ENCODE measurements at places on chromosomes 7 and 10.

- DNase-seq: no peak
Observed at GRCh38 chr10:1180836-1181235, 124.7 kb downstream of the WDR37 start.

DNA sequence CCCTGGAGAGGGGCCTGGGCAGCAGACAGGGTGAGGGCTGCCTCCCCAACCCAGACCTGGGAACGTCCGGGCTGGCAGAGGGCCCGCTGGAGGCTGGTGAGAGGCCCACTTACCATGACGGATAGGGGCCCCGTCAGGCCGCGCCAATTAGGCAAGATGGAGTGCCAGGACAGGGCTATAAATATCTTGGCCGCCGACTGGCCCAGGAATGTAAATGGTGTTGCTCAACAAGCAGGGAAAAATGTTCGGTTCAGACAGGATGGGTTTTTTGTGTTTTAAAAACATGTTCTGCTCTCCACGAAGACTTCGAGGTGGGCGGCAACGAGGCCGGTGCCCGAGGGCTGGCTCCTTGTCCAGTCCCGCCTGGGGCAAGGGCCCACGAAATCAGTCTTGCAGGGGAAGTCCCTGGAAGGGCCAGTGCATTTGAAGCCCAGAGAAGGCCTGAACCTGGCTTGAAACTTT lies 35.8 kb upstream of the ELN start:
- no peak for DNase-seq

- DNase-seq: no peak
Observed at GRCh38 chr10:8051109-8051821, 3.2 kb upstream of the GATA3 start.

DNA sequence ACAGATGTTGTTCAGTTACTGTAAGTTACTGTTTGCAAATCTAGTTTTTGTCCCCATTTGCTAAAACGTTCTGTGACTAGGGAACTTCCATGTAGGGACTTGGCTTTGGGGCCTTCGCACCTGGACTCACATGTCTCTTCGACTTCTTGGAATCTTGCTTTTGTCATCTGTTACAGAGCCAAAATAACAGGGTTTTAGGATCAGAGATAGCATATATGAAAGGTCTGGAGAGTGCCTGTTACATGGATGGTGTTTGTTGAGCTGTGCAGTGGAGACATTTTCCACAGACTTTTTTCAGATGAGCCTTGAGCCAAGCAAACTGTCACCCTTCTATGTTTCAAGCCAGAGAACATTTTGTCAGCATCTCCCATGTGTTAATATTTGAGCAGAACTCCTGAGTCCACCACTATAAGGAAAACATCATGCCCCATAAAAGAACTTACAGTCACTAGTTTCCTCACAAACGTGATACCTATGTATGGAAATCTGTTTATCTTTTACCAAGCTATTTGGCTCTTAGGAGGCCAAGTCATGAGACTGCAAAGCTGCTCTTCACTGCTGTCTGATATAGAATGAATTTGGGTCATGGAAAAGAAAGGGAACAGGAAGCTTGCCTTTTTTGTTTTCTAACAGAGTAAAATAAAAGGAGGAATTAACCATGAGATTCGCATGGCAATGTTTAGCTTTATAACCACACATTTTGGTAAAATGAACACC lies 818.6 kb upstream of the IGFBP3 start:
- DNase-seq: no peak

GRCh38 chr10:87837445-87837844 lies 19.4 kb upstream of the ATAD1 start:
- no peak for DNase-seq

DNA sequence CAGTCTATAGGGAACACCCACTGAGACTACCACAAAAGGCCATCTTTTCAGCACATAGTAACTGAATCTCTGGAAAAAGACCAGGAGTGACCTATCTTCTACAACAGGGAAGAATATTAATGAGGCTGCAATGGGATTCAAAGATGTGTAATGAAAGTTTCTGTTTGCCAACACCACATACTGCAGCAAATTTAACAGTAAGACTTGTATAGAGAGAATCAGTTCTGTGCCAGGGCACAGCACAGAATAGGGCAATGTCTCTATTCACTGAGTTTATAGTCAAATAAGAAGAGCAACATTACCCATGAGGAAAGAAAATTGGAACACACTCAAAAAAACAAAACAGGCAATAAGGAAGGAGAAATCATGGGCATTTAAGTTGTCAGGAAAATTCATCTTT lies 91.4 kb upstream of the PTN start:
- DNase-seq: no peak

GRCh38 chr7:111242141-111242755 lies 151.3 kb downstream of the LRRN3 start:
- DNase-seq: no peak

- DNase-seq: no peak
Observed at GRCh38 chr7:110386913-110387312, 704.0 kb upstream of the LRRN3 start.

DNA sequence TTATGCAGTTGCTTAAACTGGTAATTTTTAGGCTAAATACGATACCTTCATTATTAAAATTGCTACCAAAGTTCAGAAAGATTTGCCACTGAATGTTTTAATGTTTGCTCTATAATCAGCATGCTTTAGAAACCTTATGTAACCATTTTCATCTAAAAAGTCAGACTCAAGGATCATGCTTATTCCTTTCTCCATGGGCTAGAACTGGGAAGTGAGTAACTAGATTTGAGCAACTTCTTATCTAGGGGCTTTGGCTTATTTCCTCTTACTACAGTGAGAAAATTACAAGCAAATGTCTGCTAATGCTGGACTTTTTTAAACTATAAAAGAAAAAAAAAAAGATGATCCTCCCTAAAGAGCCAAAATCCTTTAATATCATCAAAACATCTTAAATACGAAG lies 215.9 kb downstream of the CRPPA start:
- DNase-seq: no peak

- DNase-seq: no peak
Observed at GRCh38 chr10:128912568-128913311, 554.3 kb upstream of the MGMT start.

GRCh38 chr10:51789903-51790302 lies 90.5 kb upstream of the CSTF2T start:
- DNase-seq: no peak

- DNase-seq: no peak
Observed at GRCh38 chr7:119482671-119483070, 790.3 kb upstream of the KCND2 start.

GRCh38 chr10:47378183-47378510 lies 5.9 kb downstream of the ZNF488 start:
- no peak for DNase-seq

- DNase-seq: peak; percentile 9
Observed at GRCh38 chr7:1342090-1342640, 109.5 kb downstream of the UNCX start.

DNA sequence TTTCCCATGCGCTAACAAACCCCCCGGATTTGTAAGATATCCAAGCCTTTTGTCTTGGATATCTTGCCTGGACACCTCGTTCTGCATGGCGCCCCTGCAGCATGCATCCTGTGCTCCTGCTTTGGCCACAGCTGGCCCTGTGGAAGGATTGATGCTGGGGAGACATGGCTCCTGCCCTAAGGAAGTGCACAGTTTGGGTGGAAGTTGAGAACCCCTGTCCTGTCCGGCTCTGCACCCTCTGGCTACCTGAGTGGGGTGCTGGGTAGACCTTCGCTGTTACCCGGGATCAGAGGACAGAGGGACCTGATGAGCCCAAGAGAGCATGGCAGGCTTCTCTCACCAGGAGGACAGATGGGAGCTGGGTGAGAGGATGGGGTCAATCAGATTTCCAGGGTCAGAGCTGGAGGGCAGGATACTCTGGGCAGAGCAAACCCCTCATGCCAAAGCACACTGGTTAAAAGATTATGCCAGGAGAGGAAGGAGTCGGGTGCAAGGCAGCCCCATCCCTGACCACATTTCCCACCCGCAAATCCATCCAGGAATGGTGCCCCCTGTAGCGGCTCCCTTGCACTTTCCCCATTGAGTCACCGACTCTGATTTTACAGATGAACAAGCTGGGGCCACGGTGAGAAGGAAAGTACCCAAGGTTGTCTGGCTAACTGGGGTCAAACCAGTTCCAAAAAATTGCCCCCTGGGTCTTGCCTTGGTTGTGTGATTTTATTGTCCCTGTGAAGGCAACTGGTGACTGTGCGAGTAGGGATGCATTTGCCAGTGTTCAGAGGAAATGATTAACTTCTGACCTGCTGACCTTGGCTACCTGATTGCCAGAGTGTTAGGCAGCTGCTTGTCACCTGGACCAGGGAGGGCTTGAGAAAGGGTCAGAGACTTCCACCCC lies 290.1 kb upstream of the ZMIZ1 start:
- DNase-seq: no peak

DNA sequence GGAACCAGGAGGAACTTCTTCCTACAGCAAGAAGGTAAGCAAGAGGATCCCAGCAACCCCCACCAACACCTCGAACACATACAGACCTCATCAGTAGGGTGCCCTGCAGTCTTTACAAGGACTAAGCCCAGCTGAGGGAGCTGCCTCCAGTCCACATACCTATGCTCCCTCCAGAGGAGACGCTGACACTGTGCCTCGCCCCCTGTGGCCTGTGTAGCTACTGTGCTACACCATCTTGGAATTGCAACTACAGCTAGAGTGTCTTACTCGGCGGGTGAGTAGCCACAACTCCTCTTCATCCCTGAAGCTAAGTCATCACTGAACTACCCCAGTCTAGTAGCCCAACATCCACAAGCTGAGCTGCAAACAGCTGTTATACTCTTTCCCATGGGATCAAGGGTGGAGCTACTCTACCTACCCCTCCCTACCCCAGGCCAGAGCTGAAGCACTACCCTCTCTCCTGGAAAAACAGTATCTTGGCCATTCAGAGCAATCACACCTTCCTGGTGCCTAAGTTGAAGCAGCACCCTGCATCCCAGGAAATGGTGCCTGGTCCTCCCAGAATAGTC lies 42.2 kb upstream of the CAMK2B start:
- no peak for DNase-seq

DNA sequence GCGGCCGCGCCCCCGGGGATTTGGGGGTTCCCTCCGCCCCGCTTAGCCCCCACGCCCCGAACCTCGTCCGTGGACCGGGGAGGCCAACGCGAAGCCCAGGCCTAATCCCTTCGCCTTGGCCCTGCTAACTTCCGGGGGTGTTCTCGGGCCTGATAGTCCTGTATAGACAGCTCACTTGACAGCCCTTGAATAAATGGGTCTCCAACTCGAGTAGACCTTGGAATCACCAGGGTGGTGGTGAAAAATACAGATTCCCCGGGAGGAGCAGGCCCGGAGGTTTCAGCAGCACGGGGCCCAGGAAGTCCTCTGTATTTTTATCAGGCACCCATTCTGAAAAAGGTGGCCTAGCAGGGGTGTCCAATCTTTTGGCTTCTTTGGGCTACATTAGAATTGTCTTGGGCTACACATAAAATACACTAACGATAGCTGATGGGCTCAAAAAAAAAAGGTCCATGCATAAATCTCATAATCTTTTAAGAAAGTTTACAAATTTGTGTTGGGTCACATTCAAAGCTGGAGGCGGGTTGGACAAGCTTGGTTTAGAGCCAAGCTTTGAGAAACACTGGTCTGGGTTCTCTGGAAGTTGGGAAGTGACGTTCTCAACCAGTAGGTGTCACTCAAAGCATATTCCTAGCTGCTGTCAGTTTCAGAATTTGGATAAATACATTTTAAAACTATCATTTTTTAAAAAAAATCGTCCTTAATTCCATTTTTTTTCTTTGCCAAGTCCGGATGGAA lies 221.7 kb downstream of the PHTF2 start:
- DNase-seq: no peak

DNA sequence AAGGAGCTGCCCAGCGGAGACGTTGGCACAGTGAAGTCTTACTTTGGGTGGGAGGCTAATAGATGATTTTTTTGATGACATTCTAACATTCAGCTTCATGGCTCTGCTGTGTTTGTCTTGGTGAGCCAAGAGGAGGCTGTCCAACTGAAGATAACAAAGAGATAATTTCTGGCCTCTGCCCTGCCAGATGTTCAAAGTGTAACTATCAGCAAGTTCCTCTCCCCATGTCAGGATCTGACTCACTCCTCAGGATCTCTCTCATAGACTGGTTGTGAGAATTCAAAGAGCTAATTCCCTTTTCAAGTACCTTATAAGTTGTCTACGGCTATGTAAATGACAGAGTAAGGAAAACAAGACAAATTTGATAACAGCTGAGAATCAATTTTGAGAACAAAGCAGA lies 1340.9 kb downstream of the XPNPEP1 start:
- DNase-seq: no peak

DNA sequence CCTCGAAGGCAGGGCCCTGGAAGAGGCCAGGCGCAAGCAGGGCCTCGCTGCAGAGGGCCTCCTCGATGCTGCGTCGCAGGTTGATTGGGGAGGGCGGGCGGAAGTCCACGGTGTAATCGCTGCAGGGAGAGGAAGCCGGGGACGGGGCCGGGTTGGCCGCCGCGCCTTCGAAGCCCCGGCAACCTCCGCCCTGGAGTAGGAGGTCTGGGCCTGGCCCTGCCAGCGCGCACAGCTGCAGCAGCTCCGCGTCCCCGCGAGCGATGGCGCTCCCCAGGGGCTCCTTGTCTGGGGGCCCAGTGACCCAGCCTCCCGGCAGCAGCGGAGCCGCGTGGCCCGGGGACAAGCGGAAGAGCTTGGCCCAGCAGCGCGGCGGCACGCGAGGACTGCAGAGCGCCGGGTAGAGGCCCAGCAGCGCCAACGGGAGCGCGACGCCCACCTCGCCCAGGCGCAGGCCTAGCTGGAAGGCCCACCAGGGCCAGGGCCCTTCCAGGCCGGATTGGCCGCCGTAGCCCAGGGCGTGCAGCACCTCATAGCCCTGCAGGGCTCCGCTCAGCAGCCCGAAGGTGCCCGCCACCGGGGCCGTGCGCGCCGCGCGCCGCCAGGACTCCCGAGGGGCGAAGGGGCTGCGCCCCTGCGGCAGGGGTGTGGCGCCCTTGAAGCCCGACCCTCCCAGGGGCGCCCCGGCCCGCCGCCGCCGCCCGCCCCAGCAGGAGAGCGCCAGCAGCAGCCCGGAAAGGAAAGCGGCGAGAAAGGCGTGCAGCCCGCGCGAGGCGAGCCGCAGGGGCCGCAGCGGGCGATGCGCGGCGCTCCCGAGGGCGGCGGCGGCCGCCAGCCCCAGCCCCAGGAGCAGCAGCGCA lies 7.8 kb upstream of the RBM28 start:
- DNase-seq: peak; percentile 30

DNA sequence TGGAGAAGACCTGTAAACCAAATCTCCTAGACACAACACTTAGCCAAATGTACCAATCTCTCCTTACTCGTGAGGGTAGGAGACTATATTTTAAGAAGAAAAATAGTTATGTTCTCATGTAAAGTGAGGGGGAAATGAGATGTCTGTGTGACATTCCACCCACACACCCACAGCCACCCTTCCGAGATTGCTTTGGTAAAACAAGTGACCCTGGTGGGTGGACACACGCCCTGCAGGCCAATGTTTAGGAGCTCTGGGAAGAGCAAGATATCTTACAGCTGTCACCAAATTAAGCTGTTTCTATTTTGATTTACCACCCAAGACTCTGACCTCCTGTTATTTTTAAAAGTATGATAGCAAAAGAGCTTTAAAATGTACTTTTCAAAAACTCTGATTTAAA lies 147.2 kb upstream of the PFKP start:
- DNase-seq: no peak

DNA sequence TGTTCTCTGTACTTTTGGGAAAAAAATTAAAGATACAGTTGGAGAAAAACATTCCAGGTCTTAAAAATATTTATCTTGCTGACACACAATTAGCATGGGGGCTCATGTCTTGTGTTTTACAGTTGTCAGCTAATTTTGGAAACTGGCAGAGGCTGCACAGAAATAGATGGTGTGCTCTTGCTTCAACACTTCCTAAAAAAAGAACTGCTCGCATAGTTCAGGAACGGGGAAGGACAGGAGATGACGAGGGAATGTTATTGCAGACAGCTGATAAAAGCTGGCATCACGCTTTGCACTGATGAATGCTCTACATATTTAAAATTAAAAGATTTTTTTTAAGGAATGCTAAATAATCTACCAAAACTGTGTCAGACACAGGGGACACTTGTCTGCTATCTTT lies 103.5 kb upstream of the CELF2 start:
- no peak for DNase-seq
